ENCODE measurements at places on chromosomes 3 and 15.

GRCh38 chr3:34925851-34926250 lies 713.5 kb upstream of the ARPP21 start:
- no peak for DNase-seq

DNA sequence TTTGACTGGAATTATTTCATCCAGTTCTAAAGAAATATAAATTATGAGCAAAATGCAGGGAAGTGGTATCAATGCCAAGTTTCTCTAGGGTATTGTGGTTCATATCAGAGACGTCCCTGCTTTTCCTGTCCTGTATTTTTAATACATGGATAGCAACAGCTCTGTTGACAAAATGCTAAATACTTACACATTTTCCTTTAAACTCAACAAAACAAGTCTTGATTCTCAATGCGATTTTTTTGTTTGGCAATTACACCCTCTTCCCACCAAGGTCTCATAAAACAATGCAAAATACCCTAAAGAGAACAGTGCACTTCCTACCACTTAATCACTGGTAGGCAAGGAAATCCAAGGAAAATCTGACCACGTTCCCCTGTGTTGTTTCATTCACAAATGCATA lies 120.0 kb downstream of the DUT start:
- no peak for DNase-seq

DNA sequence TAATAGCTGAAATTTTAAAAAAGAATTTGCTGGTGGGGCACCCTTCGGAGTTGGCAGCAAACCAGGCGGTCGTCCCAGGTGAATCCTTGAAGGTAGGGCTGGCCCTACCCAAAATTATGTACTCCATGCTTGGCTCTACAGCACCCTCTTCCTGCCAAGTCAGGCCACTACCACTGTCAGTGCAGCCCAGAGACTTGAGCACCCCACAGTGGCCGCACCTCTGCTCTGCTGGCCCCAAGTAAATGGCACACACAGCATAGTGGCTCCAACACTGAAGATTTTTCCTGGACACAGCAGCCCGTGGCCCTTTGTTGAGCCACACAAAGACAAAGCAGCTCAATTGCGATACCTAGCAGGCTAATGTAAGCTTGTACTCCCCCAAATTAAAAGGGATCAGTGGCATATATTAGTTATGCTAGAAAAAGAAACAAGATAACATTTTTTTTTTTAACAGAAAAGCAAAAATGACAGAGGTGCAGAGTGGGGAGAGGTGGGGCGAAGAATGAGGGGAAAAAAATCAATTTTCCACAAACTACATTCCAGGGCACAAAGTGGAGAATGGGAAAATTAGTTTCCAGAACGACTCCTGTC lies 250.5 kb downstream of the UACA start:
- DNase-seq, result peak; percentile 93

DNA sequence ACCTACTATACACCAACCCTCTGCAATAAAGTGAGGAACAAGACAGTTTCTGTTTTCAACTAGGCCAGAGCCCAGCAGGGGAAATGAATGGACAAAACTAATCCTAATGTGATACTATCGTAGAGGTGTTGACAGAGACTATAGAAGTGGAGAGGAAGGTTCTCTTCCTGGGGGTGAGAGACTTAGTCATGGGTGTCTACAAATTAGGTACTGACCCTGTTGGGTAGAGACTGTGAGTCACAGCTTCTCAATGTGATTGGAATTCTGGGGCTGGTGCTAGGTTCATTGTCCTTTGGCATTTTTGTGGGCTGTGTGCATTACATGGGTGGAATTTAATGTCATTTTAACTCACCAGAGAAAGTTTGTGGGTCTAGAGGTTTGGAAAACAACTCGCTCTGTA lies 79.3 kb downstream of the ADAMTSL3 start:
- DNase-seq, result peak; percentile 57

DNA sequence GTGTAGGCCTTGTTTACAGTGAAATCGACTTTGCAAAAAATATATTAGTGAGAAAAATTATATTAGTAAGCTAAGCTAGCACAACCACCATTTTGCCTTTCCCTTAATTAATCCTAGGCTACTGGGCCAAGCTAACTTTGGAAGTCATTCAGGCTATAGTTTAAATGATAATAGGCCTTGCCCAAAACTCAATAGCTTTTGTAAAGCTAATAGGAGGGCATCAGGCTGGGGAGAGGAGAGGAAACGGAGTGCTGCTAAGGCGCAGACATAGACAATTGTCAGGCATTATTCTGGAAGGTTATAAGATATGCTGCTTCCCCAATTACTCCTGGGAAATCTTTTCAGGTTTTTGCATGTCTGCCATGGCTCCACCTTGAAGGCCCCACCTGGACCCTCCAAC lies 1286.0 kb downstream of the NSUN3 start:
- no peak for DNase-seq

- no peak for DNase-seq
These were observed 202.8 kb downstream of the RSRC1 start for GRCh38 chr3:158312560-158313141.

DNA sequence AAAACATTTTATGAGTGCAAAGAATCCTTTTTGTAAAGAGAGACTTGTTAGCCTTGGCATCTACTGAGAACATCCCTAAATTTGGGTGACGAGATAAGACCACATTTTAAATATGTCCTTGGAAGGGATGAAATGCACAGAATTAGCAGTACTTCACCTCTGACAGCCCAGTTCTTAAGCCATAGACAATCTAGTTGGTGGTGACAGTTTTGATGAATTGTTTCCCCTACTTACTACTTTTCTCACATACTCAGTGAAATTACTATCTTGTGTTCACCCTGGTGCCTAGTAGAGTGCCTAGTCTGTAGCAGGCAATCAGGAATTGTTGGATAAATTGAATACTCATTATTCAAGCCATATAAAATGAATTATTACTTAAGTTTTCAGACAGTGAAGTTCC lies 3.4 kb downstream of the SCAANT1 start:
- no peak for DNase-seq

GRCh38 chr15:74386496-74387140 lies 19.2 kb upstream of the CYP11A1 start:
- DNase-seq, result no peak

DNA sequence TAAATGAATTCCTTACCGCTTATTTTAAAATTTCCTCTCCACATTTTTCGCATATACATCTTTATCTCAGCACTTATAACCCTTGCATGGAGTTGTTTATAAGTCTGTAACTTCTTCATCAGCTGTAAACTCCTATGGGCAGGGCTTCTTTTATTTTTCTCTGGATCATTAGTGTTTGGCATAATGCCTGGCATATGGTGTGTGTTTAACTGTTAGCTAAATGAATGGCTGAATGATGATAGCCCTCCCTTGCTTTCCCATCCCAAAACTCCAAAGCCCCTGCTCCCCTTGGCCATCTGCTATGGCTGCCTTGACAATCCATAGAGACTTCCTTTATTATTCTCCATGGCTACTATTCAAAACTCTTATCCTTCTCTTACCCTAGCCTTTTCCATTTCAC lies 48.1 kb upstream of the SEMA6D start:
- no peak for DNase-seq

Measured in endodermal cell (in vitro differentiated cells).